Stimulated activated CD4-positive, alpha-beta T cell treated with anti-CD3 and anti-CD28 coated beads, Interleukin-1b, Interleukin-23, amount 100 ng/mL, for 1 hour (primary cell): ENCODE measurements at places on chromosomes 4 and X.

DNA sequence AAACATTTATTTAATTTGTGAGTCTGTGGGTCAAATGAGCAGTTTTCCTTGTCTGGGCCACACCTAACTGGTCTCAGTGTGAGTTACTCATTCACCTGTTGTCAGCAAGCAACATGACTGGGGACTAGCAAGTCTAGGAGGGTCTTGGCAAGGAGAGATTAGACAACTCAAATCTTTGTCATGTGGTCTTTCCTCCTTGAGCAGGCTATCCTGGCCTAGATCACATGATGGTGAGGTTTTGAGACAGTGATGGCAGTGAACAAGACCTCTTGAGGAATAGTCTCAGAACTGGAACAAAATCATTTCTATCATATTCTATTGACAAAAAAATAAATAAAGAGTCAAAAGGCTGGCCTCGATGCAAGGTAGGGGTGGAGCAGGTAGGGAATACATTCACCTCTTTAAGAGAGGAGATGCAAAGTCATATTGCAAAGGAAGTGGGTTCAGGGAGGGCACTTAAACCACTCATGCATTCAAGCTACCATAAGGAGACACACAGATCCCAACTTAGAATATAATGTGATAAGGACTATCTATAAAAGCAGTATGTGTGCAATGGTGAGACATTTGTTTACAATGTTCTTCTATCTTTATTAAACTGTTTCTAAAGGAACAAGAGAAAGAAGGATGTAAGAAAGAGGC lies 135.7 kb downstream of the ZNF330 start:
- DNase-seq, result no peak

DNA sequence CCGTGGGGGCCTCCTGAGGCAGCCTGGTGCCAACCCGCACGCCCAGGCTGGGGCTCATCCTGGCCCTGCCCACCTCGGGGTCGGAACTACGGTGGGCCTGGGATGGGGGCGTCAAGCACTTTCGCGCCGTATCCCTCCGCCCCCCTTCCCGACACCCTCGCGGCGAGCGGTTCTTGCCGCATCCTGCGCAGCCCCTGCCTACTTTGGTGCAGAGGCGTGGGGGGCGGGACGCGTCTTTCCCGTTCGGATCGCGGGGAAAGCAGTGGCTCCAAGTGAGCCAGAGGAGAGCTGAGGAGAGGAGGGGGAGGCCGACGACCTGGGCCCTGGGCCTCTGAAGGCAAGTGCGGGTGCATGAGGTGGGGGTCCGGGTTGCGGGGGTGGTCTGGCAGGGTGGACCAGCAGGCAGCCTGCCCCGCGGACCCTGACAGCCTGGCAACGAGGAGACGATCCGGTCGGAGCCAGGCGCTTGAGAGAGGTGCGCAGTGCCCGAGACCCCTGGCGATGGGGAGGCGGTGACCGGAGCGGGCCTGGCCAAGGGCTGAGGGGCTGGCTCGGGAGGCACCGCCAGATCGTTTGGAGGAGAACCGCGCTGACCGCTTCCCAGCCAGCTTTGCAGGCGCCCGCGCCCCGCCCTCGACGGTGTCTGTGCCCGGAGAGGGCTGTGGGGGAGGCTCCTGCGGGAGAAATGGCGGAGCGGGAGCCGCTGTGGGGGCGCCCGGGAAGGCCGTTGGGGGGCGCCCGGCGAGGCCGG lies at the start of gene GPRASP2:
Gene GPRASP2 (plus strand): TSS at position 233 of the 751 bp plus-strand sequence. CDS start 2,422 bp downstream, outside the sequence.
- no peak for DNase-seq

DNA sequence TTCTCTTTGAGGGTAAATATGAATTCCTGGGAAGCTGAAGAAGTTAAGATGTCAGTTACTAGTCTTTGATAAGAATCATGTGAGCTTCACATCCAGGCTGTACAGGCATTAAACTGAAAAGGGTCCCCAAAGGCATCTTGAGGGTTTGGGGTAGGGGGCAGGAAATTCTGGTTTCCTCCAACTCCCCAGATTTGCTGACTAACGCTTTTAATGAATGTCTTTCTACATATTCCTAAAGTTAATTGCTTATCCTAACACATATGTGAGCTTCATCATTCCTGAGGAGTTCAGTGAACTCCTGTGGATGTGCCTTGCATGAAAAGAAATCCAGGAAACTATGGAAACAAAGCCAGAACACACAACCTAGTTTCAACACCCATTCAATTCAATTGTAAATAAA lies 73.8 kb upstream of the GAB1 start:
- DNase-seq, result no peak

- DNase-seq, result no peak
These were observed 43.7 kb downstream of the LDOC1 start for GRCh38 chrX:141133272-141133671.

GRCh38 chrX:101750744-101751143 lies 91.1 kb upstream of the ARMCX2 start:
- no peak for DNase-seq

- DNase-seq, result no peak
These were observed 650.7 kb downstream of the IL1RAPL1 start for GRCh38 chrX:29237972-29238371.

- no peak for DNase-seq
These were observed 88.5 kb downstream of the PAPSS1 start for GRCh38 chr4:107631560-107631959.

GRCh38 chr4:31461421-31461820 lies 741.3 kb downstream of the PCDH7 start:
- no peak for DNase-seq

DNA sequence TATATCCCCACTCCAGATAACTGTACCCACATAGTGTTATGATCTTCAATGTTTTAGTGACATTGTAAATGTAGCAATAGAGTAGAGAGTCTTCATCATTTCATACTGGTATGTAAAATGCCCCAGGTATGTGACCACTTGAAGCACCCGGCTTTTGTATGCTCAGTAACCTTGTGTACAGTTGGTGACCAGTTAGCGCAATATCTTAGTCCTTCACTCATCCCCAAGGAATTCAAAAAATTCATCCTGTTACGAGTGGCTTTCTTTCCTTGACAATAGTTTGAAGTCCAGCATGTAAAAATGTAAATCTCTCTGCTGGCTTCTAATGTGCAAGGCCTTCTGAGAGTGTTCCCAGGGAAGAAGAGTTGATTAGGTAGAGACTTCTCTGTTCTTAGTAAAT lies 145.6 kb downstream of the ARX start:
- DNase-seq, result no peak

DNA sequence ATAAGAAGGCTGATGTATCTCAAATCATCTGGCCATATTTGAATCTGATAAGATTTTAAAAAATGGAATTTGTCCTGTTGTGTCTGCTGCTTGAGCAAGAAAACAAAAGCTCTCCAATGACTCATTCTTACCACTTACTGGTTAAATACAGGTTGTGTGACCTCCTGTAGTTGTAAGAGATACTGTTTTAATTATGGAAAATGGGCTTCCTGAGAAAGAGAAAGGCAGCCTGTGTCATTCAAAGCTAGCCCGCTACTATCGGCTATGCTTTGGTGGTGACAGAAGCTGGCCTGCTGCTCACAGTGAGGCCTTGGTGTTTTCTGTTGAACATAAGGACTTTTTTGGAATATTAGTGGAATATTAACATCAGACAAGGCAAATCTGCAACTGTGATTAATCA lies 1722.1 kb upstream of the PCDH10 start:
- DNase-seq, result no peak

DNA sequence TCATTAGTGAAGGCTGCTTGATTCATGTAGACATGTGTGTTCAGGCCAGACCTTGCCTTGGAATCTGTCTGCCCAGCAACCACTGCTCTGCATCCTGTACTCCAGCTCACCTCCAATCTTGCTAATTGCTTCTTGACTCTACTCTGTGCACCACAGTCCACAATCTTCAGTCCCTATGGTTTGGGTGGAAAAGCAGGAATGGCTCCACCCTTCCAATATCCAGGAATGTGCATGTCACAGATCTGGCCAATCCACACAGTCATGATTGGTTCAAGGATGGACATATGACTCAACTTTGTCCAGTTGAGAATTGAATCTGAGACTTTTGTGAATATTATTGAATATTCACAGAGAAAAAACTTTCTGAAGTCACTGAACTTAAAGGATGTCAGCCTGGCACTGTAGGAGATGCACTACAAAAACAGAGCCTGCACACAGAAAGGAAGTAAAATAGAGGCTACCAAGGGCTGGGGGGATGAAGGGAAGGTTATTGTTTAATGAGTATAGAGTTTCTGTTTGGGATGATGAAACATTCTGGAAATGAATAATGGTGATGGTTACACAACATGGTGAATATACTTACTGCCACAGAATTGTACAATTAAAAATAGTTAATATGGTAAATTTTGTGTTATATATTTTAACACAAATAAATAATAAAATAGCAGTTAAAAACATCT lies 161.3 kb upstream of the USP38 start:
- no peak for DNase-seq

GRCh38 chrX:147069926-147070325 lies 255.4 kb upstream of the CXorf51A start:
- no peak for DNase-seq

- peak; percentile 2 for DNase-seq
These were observed 30.5 kb upstream of the PRKX start for GRCh38 chrX:3743801-3744439.

GRCh38 chr4:152245680-152246079 lies 290.2 kb downstream of the FBXW7 start:
- no peak for DNase-seq

GRCh38 chr4:77899607-77900006 lies 37.0 kb downstream of the MRPL1 start:
- DNase-seq, result no peak

DNA sequence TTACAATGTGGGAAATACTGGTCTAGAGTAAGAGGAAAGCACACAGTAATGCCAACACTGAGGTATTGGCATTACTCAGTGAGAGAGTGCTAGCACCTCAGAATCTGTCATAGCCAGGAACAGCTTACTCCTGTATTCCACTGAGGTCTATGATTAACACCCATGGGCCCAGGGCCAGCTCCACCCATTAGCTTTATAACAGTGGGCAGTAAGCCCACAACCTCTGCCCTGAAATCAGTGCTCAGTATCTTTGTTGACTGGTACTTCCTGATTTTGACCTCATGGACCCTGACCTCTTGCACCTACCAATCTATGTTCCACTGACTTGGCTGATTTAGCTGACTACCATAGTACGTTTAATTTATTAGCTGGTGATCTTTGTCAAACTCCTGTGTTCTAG lies 56.1 kb downstream of the LANCL3 start:
- no peak for DNase-seq

DNA sequence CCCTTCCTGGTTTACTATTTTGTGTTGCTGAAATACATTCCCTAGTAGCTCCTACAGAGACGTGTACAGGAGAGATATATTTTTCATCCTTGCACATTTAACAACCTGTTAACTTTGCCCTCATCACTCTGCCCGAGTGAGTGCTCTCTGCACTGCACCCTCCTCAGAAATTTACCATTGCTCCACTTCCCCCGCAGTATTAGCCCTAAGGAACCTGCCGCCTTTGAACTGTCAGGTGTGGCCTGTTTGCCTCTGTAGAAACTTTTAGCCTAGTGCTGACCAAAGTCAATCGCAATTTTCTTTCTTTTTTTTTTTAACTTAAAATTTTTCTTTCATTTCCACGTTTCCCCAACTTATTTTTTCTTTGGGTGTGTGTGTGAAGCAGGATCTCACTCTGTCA lies 46.6 kb upstream of the TBL1X start:
- DNase-seq, result no peak
